Fibroblast of skin of right quadriceps (primary cell): ENCODE measurements at places on chromosomes 7 and 10.

- DNase-seq: no peak
Measured at GRCh38 chr7:54109501-54109900, 432.7 kb upstream of the VSTM2A start.

DNA sequence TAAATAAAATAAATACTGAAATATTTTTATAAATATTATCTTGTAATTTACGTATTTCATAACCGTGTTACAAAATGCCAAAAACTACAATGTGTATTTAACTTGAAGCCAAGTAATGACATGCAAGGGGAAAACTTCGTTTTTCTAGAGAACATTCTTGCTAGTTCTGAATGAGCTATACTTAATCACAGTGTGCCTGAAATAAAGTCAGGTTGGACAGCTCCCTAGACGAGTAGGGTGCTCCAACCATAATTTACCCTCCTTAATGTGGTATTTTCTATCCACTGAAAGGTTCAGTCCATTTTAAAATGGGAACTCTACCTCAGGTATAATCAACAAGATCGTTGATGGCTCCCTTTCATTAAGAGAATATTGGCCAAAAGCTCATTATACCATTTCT lies 194.5 kb upstream of the AHR start:
- DNase-seq: no peak

- peak; percentile 3 for DNase-seq
Measured at GRCh38 chr10:5165738-5166137, 19.2 kb downstream of the AKR1C8 start.

DNA sequence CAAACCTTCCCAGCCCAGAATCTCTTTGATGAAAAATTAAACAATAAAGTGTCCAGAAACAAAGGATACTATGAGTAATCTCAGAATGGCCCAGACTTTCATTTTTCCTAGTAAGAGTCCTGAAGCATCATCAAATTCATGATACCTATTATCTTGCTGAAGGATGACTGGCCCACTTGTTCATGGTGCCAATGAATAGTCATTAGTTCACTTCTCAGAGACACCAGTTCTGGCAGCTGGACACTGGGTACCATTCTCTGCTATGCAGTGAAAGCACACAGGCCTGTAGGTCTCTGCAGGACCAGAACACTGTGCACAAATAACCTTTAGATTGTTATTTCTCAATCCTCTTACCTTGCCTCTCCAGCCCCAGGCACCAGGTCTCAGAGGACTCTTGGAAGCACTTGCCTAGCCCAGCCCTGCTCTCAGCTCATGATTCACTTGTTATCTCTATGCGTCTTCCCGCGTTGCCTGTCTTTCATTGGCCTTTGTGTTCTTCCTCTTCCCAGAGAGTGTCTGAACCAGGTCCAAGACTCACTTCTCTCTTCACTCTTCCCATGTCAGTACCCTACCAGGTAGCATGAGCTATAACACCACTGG lies 98.1 kb upstream of the AGBL3 start:
- DNase-seq: no peak

DNA sequence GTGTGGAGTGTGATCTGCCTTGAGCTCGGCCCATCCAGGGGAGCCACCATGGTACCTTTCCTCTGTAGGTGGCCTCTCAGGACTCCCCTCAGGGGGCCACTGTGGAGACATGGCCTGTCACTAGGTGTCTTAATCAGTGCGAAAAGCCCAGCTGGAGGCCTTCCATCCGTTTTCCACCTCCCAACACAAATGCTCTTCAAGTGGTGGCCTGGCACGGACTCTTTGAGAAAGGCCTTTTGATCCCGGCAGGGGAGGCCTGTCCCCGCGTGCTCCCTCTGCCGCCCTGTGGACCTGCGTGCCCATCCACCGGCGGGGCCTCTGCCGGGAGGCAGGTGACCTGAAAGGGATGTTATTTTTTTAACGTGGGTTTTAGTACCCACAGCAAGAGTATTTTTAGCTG lies 149.5 kb downstream of the RGS10 start:
- DNase-seq: no peak

GRCh38 chr7:124059375-124059774 lies 26.5 kb upstream of the TMEM229A start:
- no peak for DNase-seq

GRCh38 chr7:109092268-109092667 lies 522.6 kb downstream of the DNAJB9 start:
- no peak for DNase-seq

DNA sequence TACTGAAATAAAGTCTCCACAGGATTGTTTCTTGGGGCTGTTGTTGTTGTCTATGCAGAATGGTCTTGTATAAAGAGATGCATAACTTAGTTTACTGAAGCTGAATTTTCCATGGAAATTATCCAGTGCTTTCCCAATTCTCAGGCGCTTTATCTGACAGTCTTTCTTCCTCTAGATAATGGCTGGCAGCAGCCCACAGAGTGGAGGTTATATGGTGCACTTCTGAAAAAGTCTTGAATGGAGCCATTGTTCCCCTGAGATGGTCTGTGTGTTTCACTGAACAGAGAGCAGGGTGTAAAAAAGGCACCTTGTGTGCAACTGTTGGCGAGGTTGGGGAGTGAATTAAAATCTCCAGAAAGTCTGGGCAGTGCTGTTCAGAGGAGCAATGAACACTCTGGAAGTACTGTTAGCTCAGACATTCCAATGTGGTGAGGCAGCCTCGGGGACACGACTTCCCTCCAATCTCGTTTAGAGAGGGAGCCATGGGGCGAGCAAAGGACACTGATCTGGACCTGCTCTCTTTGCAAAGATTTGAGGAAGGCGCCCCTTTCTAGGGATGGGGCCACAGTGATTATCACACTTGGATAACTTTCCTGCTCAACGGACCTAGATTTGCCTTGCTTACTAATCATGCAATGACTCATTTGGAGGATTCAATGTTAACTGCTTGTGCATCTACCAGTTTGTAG lies 2.0 kb upstream of the PLCE1 start:
- DNase-seq: peak; percentile 73

DNA sequence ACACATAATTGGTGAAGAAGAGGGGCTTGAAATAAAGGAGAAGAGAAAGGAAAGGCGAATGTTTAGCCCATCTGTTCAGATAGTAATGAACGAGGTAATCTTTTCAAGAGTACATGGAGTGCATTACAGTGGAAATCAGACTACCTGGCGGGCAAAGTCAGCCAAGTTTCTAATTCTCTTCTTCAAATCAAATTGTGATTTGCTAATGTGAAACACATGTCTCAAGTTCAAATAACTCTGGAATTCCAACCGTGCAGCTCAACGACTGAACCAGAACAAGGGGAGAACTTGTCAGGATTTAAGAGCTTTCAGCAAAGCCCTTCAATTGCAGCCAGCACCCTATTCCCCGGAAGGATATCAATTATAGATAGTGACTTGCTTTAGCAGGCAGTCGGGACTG lies 216.9 kb downstream of the GLI3 start:
- peak; percentile 57 for DNase-seq

DNA sequence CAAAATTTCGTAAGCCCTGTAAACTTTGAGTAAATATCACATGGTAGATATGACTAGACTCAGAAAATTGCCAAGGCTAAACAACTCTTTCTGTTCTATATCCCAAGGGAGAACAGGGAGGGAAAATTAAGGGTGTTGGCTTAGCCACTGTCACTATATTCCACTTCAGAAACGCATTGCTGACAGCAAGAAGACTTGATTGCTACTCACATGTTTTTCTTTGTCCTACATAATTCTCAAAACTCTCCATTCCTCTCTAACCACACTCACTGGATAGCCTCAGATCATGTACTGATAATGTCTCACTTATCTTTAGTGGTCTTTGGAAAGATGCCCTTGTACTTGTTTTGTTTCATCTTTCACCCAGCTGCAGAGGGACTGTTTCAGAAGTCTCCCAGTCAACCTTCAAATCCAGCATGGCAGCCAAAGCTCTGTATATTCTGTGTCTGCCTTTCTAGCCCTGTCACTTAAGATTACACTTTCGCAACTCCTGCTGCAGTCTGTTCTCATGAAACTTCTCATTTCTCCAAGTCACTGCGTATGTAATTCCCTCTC lies 582.4 kb upstream of the FZD8 start:
- DNase-seq: peak; percentile 66

GRCh38 chr10:67668448-67668847 lies 27.5 kb downstream of the CTNNA3 start:
- DNase-seq: peak; percentile 6

- DNase-seq: peak; percentile 19
Measured at GRCh38 chr7:69218576-69218975, 379.7 kb upstream of the AUTS2 start.

DNA sequence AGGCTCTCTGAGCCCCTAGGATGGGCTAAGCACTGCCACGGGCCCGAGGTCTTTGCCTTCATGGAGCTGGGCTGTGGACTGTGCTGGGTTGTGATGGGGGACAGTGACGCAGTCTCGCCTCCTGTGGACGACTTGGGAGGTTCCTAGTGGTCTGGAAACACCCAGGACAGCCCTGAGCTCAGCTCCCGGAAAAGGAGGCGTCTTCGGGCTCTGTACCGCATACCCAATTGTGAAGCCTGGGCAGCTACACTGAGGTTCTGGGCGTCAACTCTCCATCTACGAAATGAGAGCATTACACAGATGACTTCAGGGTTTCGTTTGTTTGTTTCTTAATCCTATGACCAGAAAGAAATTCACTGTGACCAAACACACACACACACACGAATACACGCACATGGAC lies 79.6 kb upstream of the KAT6B start:
- no peak for DNase-seq

DNA sequence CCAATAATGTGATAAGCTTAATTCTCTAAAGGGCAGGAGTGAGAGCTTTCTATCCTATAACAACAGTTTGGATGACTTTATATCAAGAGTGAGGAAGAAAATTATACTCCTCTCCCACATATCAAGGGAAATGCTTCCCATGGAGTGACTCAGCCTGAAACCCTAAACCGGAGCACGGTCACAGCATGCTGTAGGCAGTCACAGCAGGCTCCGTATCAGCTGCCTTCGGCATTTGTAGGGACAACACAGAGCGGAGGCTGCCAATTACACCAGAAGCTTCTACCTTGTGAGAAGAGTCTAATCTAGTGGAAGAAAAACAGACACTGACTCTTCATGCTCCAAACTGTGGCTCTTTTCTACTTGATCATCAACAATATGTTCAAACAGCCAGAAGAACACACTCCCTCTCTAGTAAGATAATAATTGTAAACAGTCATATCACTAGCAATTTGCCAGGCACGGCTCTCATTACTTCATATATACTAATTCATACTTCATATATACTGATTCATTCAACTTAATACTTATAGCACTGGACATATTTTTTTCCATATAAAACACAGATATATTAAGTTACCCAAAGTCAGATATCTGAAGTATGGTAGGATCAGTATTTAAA lies 65.9 kb downstream of the DGKB start:
- peak; percentile 76 for DNase-seq

DNA sequence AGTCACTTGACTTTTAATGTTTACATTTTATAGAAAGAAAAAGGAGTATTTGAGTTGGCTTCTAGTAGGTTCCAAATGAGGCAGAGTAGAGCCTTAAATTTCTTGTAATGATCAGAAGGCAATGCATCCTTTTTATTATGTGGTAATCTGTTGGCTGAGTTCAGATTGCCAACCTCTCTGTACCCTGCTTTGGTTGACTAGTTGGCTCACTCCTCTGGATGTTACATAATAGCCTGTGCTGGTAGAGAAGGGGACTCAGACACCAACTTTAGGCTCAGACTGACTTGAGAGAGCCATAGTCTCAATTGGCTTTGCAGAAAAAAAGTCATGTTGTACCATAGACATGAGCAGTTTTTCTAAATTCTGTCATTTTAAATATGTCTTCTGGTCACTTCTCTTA lies 46.8 kb upstream of the GLCCI1 start:
- no peak for DNase-seq

- DNase-seq: no peak
Measured at GRCh38 chr7:141906285-141906684, 9.9 kb upstream of the OR9A4 start.

DNA sequence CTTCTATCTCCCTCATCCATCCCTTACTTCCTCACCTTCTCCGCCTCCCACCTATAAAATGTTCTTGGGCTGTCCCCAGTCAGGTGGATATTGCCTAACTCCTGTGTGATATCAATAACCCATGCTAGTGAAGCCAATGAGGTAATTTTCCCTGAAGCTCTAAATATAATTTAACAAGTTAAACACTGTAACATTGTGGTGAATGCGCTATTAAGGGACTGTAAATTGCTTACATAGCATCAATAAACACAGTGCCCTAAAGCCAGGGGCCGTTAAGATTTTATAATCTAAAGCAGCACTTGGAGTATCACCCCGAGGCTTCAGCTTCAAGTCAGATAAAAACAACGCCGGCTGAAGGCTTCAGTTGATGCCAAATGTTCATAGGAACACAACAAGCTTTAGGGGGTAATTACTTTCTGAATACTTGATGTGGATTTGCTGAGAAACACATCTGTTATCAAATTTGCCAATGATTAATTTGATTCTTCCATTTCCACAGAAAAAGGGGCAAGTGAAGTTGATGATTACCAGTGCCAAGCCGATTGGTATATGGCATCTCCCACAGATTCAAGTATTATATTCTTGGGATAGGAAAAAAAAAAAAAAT lies 138.4 kb downstream of the CREB5 start:
- no peak for DNase-seq

DNA sequence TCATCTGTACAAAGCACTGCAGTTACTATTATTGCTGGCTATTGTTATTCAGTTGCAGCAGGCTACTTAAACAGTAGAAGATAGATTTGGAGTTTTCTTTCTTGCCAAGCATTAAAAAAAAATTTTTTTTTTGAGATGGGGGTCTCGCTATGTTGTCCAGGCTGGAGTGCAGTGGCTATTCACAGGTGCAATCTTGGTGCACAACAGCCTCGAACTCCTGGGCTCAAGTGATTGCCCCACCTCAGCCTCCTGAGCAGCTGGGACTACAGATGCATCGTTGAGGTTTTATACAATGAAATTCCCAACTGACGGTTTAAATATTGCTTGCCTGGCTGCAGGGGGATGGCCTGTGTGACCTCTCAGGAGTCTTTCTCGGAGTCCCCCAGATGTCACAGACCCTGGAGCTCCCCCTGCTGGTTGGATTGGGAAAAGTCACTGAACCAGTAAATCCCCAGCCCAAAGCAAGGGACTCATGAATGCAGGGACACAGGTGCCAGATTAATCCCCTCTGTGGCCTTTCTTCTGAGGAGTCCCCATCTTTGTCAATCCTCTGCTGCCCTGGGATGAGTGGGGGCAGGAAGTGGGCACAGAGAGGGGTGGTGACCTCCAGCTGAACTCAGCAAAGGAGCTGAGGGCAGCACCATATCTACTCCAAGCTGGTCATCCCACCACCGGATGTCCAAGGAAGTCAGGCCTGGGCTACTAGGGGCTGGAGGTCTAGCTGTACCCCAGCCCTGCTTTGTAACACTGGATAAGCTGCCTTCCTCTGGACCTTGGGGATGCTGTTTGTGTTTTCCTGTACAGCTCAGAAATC lies 149.6 kb downstream of the C10orf105 start:
- peak; percentile 39 for DNase-seq

DNA sequence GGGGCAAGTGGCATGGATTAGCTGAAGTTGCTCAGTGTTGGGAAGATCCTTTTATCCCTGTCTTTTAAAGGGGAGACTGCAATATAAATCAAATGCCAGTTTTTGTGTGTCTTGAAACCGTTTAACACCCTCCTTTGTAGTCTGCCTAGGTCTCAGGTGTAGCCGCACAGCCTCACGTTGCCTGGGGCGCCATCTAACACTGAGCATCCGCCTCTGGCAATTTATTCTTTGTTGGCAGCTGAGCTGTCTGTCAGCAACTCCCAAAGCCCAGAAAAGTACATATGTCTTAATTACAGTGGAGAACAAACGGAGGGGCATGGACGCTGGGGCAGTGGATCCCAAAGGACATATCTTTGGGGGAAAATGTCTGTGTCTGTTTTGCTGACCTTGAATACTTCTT lies 254.7 kb downstream of the STK31 start:
- no peak for DNase-seq
